ENCODE measurements at places on chromosomes 2 and 18.

DNA sequence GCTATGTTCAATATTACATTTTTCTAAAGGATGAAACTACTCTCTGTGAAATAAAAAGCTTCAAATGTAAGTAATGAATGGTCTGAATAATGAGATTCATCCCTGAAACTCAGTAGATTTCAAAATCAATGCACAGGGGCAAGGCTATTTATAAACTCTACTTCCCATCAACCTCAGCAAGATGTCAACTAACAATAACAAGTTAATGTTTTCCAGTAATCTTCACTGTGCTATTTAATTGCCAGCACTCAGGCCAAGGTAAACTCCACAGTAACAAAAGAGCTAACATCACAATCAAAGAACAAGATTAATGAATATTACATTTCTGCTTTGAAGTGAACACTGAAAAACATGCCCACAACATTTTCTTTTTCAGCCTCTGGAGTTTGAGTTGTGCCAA, 144.3 kb upstream of the ZFP36L2 start:
- no peak for DNase-seq

DNA sequence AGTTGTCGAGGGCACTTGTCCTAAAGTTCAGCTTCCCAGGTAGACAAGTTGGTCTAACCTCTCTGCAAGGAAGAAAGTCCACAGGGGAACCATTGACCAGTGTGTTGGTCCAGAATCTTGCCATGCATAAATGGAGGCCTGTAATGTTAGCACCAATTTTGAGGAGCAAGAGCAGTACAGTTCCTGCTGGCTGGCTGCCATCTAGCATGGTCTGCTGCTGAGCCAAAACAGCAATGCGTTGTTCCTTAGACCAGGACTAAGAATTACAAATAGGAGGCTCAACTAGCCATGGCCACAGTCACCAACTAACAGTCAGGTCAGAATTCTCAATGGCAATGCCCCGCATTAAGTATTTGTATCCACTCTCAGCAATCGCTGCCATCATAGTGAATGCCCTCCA, 72.8 kb upstream of the WIPF1 start:
- no peak for DNase-seq

GRCh38 chr2:32882816-32883810, 63.6 kb upstream of the LTBP1 start:
- DNase-seq, result no peak

GRCh38 chr2:84749442-84749841, 131.4 kb downstream of the TRABD2A start:
- DNase-seq, result no peak

DNA sequence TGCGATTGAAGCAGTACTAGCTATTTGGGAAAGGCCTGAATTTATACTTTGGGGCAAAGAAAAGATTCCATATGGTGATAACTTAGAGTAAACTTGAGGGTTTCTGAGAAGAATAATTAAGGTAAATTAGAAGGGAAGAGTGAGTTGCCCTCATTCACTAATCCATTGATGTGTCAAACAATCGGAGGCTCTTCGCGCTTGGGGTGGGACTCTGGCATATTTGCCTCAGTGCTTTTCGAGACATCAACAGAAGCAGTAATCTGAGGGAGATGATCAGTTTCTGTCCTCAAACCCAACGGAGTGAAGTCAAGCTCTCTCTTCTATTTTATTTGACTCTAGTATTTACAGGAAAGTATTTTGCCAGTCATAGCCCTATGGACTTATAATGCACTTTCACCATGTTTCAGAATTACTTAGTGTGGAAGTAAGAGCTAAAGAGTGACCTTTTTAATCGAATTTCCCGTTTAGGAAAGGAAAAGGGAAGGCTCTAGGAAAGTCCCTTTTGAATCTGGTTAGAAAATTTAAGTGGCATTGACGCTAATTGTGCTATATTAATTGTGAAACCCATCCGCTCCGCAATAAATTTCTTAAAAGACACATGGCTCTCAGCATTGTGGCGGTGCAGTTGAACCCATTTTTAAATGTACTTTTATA, 1.3 kb downstream of the RAB10 start:
- no peak for DNase-seq

DNA sequence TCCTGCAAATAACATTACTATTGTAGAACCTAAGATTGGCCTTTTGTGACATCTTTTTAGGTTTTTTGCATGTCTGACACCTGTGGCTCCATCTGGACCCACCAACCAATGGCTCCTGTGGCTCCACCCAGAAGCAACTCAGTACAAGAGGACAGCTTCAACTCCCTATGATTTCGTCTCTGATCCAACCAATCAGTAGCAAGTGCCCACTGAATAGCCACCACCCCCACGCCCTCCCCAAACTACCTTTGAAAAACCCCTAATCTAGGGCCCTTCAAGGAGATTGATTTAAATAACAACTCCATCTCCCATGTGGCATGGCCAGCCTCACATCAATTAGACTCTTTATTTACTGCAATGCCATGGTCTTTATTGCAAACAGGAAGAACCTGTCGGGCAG, 23.6 kb downstream of the MPP4 start:
- DNase-seq, result no peak
